ENCODE measurements at places on chromosomes 7 and 10.

- no peak for DNase-seq
These were observed 411.1 kb upstream of the MGMT start for GRCh38 chr10:129055986-129056385.

- no peak for DNase-seq
These were observed 14.4 kb upstream of the WASL start for GRCh38 chr7:123763191-123763661.

DNA sequence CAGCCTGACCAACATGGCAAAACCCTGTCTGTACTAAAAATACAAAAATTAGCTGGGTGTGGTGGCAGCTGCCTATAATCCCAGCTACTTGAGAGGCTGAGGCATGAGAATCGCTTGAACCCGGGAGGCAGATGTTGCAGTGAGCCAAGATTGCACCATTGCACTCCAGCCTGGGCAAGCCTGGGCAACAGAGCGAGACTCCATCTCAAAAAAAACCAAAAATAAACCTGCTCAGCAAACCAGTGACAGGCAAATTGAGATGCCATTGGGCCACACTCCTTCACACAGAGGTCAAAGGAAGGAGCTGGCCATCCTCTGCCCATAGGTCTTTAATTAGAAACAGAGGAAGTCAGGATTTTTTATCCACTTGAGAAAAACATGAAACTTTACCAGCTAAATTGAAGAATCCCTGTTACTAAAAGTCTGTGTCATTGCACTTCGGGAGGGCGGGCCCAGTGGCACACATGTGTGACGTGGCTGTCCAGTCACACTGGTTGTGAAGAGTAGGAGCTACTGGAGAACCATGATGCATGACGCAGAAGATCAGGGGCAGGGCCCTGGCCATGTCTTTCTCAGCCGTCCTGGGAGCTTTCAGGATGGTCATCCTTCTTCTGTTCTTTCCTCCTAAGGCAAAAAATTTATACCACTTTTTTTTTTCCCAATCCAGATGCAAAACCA is 118.3 kb upstream of the ZNF438 start:
- no peak for DNase-seq

DNA sequence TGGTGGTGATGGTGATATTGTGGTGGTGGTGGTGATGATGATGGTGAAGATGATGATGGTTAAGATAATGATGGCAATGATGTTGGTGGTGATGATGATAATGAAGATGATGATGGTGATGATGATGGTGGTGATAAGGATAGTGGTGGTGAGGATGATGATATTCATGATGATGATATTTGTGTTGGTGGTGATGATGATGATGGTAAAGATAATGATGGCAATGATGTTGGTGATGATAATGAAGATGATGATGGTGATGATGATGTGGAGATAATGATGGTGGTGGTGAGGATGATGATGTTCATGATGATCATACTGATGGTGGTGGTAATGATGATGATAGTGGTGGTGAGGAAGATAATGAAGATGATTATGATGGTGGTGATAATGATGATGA is 30.7 kb upstream of the SDK1 start:
- no peak for DNase-seq

GRCh38 chr7:51847461-51848134 is 531.0 kb upstream of the COBL start:
- DNase-seq = peak; percentile 42

GRCh38 chr10:23585666-23586065 is 146.8 kb downstream of the OTUD1 start:
- no peak for DNase-seq

- DNase-seq = no peak
These were observed 276.4 kb upstream of the MKLN1 start for GRCh38 chr7:131051304-131051703.
